Endothelial cell of umbilical vein (primary cell): ENCODE measurements at places on chromosomes 2 and 18.
A peak's percentile ranks its signal among the peaks of the same experiment; 100 is the strongest.

- no peaks in the 10 kb centered on the region for H3K36me3 ChIP-seq
- H3K27me3 ChIP-seq = no peaks in the 10 kb centered on the region
- no peak overlapping the region for H3K27ac ChIP-seq
- H3K4me3 ChIP-seq = no peak overlapping the region
- no peaks in the 10 kb centered on the region for H3K4me1 ChIP-seq
- no peak for DNase-seq
Observed at GRCh38 chr18:2442006-2442405, 129.3 kb downstream of the METTL4 start.

DNA sequence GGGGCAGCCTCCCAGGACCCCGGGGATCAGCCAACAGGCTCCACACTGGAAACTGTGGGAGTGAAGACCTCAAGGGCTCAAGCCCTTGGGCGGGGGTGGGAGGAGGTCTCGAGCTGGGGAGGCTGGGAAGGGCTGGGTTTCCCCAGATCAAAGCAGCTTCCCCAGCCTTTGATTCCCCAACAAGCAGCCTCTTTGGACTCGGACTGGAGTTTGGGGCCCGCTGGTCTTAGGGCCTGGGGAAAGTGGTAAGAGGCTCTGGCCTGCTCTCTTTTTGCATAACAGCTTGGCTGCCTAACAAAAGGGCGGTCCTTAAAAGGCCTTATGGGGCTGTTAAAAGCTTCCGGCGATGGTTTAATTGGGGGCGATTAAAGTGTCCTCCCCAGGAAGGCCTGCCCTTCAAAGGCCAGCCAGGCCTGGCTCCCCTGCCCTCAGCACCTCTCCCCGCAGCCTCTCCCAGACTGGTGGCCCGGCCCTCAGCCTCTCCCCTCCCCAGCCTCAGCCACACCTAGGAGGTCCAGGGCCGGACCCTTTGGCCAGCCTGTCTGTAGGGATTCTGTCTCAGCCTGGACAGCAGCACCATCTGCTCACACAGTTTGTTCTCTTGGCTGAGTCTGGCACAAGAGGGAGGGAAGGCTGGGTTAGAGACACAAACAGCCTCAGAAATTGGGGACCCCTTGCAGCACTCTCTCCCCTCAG lies 39.6 kb downstream of the ZFP36L2 start:
- DNase-seq = no peak
- H3K4me3 ChIP-seq = no peak overlapping the region
- H3K27ac ChIP-seq = no peak overlapping the region

- DNase-seq = no peak
- H3K27me3 ChIP-seq = no peaks in the 10 kb centered on the region
- H3K36me3 ChIP-seq = no peaks in the 10 kb centered on the region
- H3K4me3 ChIP-seq = no peak overlapping the region
Observed at GRCh38 chr2:182447163-182447562, 20.3 kb upstream of the PDE1A start.

DNA sequence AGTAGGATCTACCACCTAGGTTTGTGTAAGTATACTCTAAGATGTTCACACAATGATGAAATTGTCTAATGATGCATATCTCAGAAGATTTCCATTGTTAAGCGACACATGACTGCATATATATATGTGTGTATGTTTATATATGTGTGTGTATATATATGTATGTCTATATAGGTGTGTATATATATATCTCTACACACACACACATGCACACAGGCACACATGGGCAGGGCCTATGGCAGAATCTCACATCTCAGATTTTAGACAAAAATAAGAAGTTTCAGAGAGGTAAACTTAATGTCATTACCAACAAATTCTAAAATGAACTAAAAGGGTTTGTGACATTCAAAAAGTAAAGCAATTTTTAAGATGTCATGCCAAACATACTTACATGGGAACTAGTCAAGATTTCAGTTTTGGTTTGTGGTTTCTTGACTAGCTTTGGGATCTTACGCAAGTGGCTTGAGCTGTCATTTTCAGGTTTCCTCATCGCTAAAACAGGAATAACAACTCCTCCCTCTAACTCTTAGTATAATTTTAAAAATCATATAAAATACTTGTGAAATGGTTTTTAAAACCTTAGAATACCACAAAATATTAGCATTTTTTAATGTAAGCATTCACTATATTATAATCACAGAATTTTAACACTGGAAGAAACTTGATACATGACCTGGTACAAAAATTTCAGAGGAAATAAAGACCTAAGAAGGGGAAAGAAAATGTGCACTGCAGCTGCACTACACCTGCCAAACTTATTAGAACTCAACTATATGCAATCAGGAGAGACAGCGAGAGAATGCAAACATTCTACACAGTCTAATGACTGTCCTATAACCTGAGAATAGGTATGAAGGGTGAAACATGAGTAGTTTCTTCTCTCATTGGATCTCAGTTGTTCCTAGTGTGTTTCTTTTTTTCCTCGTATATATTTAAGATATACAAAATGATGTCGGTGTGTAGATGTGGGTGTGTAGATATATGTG lies 75.7 kb downstream of the TTC21B start:
- peaks cover 2% of the 10 kb centered on the region for H3K36me3 ChIP-seq
- no peak for DNase-seq
- H3K4me3 ChIP-seq = no peak overlapping the region
- no peaks in the 10 kb centered on the region for H3K27me3 ChIP-seq
- peaks cover 7% of the 10 kb centered on the region for H3K4me1 ChIP-seq
- no peak overlapping the region for H3K27ac ChIP-seq

DNA sequence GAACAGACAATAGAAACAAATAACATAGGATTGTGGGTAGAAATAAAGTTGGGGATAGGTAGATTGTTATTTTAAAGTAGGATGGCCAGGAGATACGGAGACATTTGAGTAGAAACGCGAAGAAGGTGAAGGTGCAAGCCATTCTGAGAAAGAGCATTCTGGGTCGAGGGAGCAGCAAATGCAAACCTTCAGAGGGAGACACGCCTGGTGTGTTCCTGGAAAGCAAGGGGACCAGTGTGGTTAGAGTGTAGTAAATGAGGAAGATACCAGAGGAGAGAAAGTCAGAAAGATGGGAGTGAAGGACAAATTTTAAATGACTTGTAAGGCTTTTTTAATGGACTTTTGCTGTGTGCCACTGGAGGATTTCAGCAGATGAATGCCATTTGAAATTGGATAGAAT lies 1.7 kb downstream of the CYP20A1 start:
- H3K27ac ChIP-seq = no peak overlapping the region
- no peak for DNase-seq
- H3K27me3 ChIP-seq = no peaks in the 10 kb centered on the region
- H3K4me3 ChIP-seq = no peak overlapping the region
- no peaks in the 10 kb centered on the region for H3K36me3 ChIP-seq

DNA sequence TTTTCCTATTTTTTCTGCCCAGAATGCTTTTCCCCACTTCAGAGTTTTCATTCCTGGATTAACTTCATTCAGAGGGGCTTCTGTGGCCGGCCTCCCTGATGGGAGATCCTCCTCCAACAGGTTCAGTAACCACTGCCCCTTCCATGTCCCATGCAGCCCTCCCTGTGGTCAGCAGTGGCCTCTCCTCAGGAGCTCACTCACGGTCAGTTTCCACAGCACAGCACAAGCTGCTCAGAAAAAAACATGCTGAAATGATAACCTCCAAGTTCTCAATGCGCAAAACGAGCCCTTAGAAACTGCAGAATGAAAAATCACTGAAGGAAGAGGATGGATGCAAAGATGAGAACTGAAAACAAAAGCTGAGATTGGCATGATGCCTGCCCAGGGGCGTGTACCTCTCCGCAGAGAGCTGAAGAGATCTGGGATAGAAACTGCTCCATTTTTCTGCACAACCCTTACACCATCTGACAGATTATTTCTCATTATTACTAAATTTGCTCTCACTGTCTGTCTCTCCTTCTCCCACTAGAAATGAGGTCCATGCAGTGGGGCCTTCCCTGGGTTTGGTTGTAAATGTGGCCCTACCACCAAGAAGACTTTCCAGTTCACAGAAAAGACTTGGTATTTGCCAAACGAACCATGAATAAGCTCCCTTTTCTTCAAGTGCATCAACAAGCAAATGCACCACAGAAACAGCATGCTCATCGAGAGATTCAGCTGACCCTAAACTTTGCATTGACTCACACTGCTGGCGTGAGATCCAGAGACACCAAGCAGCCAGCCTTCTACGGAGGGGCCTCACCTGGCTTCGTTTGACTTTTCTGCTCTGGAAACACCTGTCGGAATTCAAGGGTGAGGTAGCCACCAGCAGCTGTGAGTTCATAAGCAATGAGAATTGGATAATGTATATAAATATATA lies 51.5 kb downstream of the TMEM18 start:
- H3K27ac ChIP-seq = no peak overlapping the region
- DNase-seq = no peak
- H3K4me1 ChIP-seq = no peaks in the 10 kb centered on the region
- no peaks in the 10 kb centered on the region for H3K27me3 ChIP-seq
- H3K4me3 ChIP-seq = no peak overlapping the region

DNA sequence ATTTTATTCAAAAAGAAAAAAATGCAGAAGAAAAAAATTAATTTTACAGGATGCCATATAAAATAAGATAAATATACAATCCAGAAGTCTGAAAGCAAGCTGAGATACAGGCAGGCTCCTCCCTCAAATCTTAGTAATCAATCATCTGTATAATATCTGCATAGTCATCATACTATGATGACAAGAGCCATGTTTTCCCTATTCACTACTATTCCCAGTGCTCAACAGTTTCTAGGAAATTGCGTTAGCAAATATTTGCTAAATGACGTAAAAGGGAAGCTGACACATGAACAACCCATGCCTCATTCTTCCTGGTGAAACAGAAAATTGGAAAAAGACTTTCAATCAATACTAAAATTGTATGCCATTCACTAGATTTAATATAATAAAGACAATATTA lies 793.2 kb downstream of the SUCLG1 start:
- H3K4me1 ChIP-seq = peaks cover 7% of the 10 kb centered on the region
- no peaks in the 10 kb centered on the region for H3K36me3 ChIP-seq
- no peaks in the 10 kb centered on the region for H3K27me3 ChIP-seq
- peak overlapping the region; percentile 87 for H3K27ac ChIP-seq

DNA sequence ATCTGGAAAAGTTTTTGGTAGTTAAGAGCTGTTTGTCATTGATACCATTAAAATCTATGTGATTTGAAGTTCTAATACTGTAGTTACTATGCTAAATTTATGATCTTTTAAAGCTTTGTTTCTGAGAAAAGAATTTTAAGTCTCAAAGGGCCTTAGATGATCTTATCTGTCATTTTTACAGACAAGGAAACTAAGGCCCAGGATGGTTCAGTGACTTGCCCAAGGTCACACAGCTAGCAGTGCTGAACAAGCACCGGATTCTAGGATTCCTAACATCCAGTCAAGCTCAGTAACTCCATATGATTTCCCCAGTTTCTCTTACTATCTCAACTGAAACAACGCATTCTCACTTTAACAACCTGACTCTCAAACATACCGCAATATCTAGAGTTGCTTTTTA lies 37.7 kb downstream of the PELI1 start:
- no peak for DNase-seq
- no peak overlapping the region for H3K4me3 ChIP-seq
- no peak overlapping the region for H3K27ac ChIP-seq
- peaks cover 31% of the 10 kb centered on the region for H3K4me1 ChIP-seq

DNA sequence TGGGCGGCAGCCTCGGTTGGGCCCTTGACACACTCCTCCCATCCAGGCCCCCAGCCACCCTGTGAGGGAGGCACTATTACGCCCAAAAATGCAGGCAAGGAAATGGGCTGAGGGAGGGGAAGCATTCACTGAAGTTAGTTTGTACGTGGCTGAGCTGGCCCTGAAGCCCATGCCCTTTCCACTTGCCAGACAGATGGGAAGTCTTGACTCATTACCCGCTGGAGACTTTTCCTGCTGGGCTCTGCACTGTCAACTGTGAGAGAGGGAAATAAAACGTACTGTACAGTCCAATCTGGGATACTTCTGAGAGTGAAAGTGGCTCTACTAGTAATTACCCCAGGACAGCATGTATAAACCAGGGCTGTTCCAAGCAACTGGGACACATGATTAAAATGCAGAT lies 125.9 kb downstream of the MSH2 start:
- H3K36me3 ChIP-seq = no peaks in the 10 kb centered on the region
- no peak overlapping the region for H3K4me3 ChIP-seq
- H3K4me1 ChIP-seq = peaks cover 17% of the 10 kb centered on the region

DNA sequence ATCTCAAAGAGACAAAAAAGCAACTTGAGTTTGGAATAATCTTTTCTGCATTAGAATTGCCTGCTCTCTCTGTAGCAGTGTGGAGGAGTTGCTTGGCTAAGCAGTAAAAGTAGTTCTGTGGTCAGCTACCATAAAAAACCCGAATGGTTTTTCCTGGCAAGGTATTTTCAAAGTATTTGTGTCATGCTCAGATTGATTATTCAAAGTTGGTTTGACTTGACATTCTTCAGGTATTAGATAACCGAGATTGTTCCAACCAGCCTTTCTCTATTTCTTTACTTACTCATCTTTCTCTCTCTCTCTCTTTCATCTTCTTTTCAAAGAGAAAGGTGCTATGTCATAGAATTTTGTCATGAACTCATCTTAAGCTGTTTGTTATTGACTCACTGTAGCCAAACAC lies 404.9 kb downstream of the CPS1 start:
- H3K4me3 ChIP-seq = no peak overlapping the region
- DNase-seq = no peak
- no peak overlapping the region for H3K27ac ChIP-seq
- H3K27me3 ChIP-seq = no peaks in the 10 kb centered on the region
- peaks cover 1% of the 10 kb centered on the region for H3K4me1 ChIP-seq

- no peaks in the 10 kb centered on the region for H3K27me3 ChIP-seq
- no peak for DNase-seq
- no peaks in the 10 kb centered on the region for H3K4me1 ChIP-seq
- H3K4me3 ChIP-seq = no peak overlapping the region
- no peaks in the 10 kb centered on the region for H3K36me3 ChIP-seq
Observed at GRCh38 chr2:207978177-207978948, 47.0 kb downstream of the PLEKHM3 start.

- H3K27ac ChIP-seq = no peak overlapping the region
- H3K27me3 ChIP-seq = peaks cover 2% of the 10 kb centered on the region
- no peaks in the 10 kb centered on the region for H3K4me1 ChIP-seq
Observed at GRCh38 chr2:227719641-227720040, 1.8 kb upstream of the SLC19A3 start.

DNA sequence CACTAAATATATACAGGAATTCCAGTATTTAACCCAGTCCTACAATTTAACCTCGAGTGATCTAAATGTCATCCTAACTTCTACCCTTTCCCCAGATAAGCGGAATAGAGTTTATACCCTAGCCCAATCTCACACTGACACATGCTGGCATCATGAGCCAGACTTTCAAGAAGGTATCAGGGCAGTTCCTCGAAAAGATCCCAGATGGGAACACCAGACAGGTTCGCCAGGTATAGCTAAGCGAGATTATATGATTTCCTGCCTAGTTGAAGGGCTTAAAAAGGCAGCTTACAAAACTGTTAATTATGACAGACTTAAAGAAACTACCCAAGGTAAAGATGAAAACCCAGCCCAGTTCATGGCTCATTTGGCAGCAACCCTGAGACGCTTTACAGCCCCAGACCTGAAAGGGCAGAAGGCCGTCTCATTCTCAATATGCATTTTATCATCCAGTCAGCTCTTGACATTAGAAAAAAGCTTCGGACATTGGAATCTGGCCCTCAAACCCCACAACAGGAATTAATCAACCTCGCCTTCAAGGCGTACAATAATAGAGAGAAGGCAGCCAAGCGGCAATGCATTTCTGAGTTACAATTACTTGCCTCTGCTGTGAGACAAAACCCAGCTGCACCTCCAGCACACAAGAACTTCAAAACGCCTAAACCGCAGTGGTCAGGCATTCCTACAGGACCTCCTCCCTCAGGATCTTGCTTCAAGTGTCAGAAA lies 668.2 kb upstream of the PKDCC start:
- no peak overlapping the region for H3K4me3 ChIP-seq
- H3K27ac ChIP-seq = no peak overlapping the region
- H3K4me1 ChIP-seq = no peaks in the 10 kb centered on the region
- DNase-seq = no peak
